ENCODE measurements at places on chromosomes 5 and 9.

- no peak for DNase-seq
These were observed 20.3 kb upstream of the RNF180 start for GRCh38 chr5:64145216-64145895.

DNA sequence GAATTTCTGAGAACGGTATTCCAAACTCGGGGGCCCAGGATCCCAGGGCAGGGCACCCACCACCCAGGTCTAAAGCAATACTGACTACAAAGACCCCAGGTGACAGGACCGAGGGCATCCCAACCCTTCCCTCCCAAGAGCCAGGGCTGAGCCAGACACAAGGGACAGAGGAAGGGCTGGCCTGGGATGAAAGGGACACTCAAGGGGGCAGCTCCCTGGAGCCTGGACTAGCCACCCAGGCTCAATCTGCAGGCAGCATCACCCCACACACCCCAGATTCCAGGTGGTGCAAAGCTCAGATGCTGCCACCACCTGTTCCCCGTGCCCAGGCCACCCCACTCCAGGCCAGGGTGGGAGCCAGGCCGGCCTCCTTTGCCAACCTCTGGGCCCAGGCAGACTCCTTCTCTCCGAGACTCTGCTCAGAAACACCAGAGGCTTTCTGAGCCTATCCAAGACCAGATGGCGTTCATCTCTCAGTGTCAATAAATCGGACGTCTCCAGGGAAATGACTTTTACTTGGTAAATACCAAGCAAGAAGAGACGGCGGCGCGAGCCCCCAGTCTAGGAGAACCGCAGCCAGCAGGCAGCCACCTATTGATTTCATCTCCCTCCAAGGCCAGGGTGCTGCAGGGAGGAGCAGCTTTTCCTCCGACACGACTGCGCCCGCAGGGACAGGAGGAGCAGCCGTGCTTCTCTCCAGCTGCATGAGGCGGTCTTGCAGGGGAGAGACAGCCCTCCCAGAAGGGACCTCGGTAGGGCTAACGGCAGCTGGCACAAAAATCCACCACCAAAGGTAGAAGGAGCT is 94.1 kb upstream of the ADAMTS2 start:
- DNase-seq = no peak

DNA sequence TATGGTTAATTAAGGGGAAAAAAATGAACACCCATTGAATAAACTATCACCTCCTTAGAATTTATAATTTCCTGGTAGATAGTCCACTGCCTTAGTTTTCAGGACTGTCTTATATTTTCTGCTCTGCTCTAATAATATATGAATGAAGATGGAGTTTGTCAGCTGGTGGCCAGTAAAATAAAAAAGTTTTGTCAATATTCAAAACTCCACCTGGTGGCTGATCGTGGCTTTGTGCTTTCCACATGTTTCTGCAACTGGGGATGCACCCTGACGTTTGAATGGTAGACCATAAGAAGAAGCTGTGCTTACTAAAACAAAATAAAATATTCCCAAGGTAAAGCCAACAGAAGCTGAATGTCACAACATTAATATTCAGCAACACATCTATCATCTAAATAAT is 286.6 kb upstream of the IZUMO3 start:
- DNase-seq = no peak

- no peak for DNase-seq
These were observed 818 bp upstream of the OBP2A start for GRCh38 chr9:135544981-135545635.

DNA sequence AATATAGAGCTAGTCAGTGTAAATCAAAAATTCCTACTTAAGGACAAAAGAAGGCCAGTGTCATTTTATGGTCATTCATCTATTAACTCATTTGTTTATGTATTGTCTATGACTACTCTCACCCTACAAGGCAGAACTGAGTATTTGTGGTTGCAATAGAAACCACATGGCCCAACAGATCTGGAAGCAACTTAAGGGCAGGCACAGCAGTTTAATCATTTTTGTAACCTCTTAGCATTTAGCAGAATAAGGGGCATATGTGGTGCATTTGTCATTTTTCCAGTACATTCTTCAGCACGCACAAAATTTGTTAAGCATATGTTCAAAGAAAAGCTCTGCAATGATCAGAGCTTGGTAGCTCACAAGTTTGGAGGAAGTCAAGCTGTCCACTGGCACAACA is 1.1 kb downstream of the FKBP15 start:
- peak; percentile 85 for DNase-seq

- peak; percentile 90 for DNase-seq
These were observed 59.3 kb downstream of the TRIO start for GRCh38 chr5:14202462-14202861.

GRCh38 chr5:94517490-94518488 is 100.6 kb downstream of the KIAA0825 start:
- no peak for DNase-seq

GRCh38 chr9:91185193-91185886 is 176.4 kb downstream of the AUH start:
- no peak for DNase-seq

DNA sequence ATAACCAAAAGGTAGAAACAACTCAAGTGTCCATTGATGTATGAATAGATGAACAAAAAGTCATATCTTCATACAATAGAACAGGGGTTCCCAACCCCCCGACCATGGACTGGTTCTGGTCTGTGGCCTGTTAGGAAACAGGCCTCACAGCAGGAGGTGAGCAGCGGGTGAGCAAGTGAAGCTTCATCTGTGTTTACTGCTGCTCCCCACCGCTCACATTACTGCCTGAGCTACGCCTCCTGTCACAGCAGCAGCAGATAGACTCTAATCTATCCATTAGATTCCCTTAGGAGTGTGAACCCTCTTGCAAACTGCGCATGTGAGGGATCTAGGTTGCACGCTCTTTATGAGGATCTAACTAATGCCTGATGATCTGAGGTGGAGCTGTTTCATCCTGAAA is 478.0 kb downstream of the BRINP1 start:
- DNase-seq = no peak

- DNase-seq = no peak
These were observed 51.7 kb downstream of the EXOSC2 start for GRCh38 chr9:130745210-130745800.

DNA sequence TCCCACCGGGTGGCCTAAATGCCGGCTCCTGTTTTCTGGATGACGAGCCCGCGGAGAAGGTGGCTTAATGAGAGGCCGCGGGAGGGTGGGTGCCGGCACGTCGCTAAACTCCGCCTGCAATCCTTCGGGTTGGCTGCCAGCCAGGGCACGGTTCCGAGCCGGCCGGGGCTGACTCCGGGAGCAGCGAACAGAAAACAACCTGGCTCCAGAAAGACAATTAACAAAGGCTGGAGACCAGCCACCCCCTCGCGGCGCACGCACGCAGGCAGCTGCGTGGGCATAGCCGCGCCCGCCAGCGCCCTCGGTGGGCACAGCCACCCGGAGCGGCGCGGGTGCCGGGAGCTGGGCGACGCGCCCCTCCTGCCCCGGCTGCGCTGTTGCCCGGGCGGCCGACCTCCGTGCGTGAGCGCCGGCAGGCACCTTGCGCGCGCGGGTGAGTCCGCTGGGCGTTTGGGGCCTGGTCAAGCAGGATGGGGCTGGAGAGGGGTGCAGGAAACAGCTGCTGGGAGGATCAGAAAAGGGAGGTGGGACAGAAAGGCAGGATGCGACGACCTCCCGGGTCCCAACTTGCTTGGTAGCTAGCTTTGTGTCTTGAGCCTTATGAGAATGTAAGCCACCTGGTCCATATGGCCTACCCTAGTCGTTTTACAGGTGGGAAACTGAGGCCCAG is at the start of gene ARHGEF37:
Gene ARHGEF37, plus strand, starts transcription at position 307 of the 670 bp plus-strand sequence. CDS start 16,272 bp downstream, outside the sequence.
- DNase-seq = peak; percentile 21

DNA sequence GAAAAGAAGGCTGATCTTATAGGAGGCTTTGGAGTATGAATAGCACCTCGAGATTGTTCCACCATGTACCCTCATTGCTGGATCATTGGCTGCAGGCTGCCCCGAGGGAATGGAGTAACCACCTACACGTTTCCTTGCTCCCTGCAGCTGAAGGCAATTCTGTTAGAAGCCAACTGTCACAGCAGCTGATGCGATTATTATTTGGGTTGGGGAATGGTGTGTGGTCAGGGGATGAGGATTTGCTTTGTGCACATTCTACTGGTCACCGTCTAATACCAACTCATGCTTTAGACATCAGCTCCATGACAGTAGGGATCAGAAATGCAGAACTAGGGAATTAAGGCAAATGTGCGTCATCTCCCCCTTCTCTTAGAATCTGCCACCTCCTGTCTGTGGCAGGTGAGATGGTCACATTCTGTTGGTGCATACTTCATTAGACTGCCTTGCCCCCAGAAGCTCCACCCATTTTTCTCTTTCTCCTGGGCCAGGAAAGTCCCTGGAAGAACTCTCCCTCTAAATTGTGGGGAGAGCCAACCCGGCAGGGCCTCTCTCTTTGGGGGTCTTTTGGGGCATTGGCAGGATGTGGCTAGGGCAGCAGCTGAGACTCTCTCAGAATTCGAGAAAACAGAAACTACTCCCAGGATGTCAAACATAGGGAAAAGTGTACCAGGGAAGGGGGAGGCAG is 32.8 kb downstream of the NEUROG1 start:
- no peak for DNase-seq

GRCh38 chr9:109035684-109036423 is 22.6 kb upstream of the CTNNAL1 start:
- no peak for DNase-seq

DNA sequence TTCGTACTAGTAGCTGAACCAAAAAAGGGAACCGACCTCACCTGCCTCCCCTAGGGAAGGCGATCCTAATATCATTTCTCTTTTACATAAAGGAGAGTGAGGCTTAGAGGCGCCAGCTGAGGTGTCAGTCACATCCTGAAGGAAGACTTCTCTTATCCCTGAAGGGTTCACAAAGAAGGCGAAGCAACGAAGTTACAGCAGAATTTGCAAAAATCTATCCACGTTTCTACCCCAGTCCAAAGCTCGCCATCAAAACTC is 598 bp upstream of the KIAA1191 start:
- DNase-seq = no peak

- DNase-seq = no peak
These were observed 311.2 kb downstream of the TRIM32 start for GRCh38 chr9:116998305-116998704.

GRCh38 chr9:23526806-23527205 is 299.2 kb downstream of the ELAVL2 start:
- no peak for DNase-seq

- DNase-seq = no peak
These were observed 4.8 kb upstream of the NFX1 start for GRCh38 chr9:33285502-33285901.

GRCh38 chr5:61142391-61142790 is 19.9 kb downstream of the SMIM15 start:
- DNase-seq = no peak

GRCh38 chr5:133635051-133635450 is 22.7 kb upstream of the FSTL4 start:
- DNase-seq = no peak

- no peak for DNase-seq
These were observed 40.6 kb upstream of the CSNK1G3 start for GRCh38 chr5:123471385-123471784.

GRCh38 chr5:169450464-169450863 is 133.1 kb upstream of the SPDL1 start:
- no peak for DNase-seq

DNA sequence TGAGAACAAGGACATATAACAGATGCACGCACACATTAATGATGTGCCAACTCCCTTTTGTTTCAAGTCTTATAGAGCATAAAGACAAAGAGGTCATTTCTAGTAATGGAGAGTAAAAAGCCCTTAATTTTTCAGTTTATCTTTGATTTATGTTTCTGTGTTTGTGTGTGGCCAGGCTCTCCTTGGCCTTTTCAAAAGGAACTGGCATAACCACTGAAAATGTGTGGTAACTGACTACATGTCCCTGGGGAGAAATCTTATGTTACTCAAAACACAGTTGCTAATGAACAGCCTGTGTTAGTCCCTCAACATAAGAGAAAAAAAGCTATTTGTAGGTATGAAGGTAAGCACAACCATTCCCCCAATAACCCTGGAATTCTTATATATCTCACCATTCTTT is 47.6 kb upstream of the SHOC1 start:
- DNase-seq = no peak

DNA sequence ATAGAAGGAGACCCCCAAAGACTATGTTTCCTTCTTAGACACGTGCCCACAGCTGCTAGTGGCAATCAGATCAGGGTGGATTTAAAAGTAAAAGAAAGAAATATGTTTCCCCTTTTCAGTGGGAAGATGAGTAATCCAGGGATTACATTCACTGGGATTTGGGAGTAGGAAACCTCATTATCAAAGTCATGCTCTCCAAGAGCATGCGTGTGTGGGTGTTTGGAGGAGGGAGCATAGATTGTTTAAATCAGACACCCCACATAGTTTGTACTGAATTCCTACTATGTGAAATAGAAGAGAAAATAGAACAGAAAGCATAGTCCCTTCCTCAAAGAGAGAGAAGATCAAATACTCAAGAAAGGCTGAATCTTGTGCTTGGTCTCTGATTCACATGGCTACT is 65.5 kb upstream of the TBCA start:
- peak; percentile 6 for DNase-seq

DNA sequence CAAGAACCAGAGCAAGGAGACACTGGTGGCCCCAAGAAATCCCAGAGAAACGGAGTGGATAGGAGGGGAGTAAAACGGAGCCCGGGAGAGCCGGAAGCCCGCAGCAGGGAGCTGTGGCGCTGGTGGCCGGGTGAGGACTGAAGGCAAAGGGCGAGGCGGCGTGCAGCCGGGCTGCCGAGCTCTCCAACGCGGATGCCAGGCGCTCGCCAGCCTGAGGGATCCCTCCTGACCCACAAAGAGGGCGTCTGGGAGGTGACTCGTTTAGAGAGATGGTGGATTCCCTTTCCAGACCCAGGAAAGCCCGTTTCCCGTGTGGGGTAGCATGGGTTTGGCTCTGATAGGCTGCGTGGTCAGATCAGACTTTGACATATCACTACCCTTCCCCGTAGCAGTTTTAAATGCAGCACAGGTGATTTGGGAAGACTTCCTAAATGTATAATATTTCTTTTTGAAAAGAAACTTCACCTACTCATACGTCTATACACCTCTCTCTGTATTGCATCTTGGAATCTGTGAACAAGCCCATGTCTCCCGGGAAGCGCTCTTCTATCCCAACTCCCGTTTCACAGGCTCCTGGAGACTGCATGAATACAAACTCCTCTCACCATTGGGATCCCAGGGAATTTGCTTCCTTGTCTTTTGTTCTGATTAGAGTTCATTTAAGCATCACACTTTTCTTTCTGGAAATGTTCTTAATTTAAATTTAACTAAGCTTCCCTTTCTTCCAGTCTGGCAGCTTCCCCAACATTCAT is 158.1 kb downstream of the C9orf152 start:
- peak; percentile 66 for DNase-seq

- no peak for DNase-seq
These were observed 31.0 kb downstream of the LRRTM2 start for GRCh38 chr5:138844125-138844461.
